ENCODE measurements at places on chromosomes 2 and 18.

- no peak for DNase-seq
These were observed 26.1 kb downstream of the NPC1 start for GRCh38 chr18:23560186-23560585.

GRCh38 chr18:27614951-27615844 is 430.1 kb upstream of the CHST9 start:
- no peak for DNase-seq

DNA sequence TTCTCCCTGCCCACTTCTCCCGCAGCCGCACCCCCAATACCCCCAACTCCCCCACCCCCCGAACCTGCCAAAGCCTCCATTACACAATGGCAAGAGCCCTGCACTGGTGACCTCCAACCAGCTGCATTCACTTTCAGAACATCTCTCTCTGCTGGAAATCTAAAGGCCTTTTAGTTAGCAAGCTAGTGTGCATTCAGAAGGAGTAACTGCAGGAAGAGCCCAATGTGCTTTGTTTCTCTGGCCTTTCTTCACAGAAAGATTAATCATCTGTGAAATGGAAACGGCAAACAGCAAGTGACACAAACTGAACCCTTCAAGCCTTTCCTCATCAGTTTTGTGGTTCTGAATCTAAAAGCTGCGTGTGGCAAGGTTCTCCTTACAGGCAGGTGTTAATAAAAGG is 124.2 kb downstream of the OLA1 start:
- no peak for DNase-seq

- DNase-seq = no peak
These were observed 86.2 kb upstream of the SALL3 start for GRCh38 chr18:78893281-78894032.

DNA sequence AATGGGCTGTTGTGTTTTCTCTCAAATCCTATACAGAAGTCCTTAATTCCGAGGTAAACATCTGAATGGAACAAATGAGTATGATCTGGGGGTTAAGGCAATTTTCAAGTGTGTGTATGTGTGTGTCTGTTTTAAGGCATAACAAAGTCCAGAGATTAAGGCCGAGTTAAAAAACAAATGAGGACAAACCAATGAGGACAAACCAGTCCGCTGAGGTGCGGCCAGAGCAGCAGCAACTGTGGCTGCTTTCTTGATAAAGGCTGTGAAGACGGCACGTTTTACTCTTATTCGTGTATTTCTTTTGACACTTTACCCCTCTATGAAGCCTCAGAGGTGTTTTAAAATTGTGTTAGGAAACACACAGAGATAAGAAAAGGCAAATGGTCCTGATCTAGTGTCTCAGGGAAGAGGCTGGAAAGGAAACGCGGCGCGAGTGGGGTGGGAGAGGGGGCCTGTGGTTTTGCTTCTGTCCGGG is 495 bp upstream of the GULP1 start:
- DNase-seq = peak; percentile 46

GRCh38 chr18:59767732-59768131 is 70.5 kb upstream of the CCBE1 start:
- DNase-seq = no peak
